ENCODE measurements at places on chromosomes 5 and 9.

DNA sequence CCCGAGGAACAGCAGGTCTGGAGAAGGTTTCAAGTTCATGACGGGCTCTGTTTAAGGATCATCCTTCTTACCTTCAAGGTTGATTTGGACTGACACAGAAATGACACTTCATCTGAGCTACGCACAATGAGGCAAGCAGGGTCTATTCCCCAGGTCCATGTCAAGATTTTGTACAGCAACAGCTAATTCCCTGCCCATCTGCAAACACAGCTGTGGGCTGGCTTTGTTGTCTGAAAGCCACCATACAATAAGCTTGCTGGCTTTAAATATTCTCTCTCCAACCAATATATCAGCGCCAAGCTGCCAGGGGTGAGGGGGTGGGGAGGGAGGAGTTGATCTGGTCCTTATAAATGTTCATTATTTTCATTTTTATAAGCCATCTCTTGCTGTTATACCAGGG lies 92.0 kb downstream of the OTULIN start:
- no peak for DNase-seq

DNA sequence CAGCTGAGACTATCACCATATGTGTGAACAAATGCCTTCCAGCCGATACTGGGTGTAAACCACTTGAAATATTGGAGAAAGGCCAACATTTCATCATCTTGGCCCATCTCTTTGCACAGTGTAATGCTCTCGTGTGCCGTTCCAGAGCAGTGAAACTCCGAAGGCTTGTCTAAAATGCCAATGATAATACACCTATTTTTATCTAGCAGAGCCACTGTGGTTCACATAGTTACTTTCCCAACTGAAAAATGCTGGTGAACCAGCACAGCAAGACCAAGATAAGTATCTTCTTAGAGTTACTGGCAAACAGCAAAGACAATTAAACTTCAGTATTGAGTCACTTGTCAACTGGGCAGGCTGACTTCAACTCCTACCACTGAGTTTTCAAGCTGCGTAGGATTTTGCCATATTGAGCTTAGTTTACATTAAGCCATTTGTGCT lies 379.9 kb upstream of the ACTBL2 start:
- no peak for DNase-seq

DNA sequence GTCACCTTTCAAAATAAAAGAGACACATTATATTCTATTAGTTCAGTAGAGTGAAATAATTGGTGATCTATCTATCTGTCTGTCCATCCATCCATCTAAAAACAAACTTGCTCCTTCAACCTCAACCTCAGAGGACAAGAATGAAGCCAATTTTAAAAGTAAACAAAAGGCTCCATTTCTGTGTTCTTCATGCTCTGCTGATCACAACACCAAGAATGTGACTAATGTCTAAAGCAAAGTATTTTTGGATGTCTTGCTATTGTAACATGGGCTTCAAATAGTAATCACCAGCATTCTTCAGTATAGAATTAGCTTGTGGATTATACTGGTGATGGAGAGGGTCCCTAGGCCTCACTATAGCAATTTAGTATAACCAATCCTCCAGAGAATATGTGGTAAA lies 1304.4 kb downstream of the MAT2B start:
- DNase-seq = no peak

- no peak for DNase-seq
Observed at GRCh38 chr5:17076272-17076671, 140.2 kb upstream of the MYO10 start.

GRCh38 chr5:112415552-112415951 lies 3.5 kb downstream of the EPB41L4A start:
- DNase-seq = no peak

DNA sequence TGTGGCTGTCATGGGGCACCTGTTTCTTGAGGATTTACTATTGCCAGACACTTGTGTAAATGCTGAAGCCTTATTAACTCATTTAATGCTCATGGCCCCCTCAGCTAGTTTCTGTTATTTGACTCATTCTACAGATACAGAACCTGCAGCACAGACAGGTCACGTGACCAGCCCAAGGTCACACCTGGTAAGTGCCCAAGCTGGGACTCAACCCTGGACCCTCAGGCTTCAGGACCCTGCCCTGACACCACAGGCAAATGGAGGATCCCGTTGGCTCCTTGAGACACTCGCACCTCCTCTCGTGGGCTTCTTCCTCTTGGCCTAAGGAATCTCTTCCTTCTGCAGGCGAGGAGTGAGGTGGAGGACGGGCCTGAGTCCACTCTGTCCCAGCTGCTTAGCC lies 10.6 kb upstream of the NEURL1B start:
- DNase-seq = no peak

GRCh38 chr5:10268100-10268499 lies 18.0 kb downstream of the CCT5 start:
- no peak for DNase-seq

DNA sequence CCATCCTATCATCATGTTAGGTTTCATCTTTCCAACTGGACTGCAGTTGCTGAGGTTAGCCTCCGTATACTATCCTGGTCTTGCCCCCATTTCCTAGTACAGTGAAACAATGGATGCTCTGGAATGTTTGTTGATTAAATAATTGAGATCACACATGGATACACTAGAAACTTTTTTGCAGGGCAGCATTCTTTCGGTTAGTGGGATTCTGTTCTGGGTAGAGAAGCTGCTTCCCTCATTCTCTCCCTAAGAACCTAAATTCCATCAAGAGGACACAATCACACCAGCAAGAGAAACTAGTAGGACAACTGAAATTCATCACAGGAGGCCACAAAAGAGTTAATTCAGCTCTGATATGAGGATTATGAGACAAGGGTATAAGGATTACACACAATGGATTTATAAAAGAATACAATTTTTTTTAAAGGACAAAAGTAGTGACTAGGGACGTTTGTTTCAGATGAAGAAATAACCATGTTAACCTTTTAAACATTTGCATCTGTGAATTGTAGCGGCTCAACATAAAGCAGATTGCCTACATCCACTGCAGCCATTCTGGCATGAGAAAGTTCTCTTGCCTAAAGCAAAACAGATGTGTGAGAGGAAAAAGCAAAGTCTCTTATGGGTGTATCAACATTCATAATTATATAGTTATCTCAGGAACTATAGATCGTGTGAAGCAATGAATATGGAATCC lies 162.7 kb upstream of the LHFPL2 start:
- DNase-seq = no peak

- DNase-seq = no peak
Observed at GRCh38 chr9:110076894-110077725, 130.8 kb downstream of the C9orf152 start.

- no peak for DNase-seq
Observed at GRCh38 chr5:111563031-111563822, 50.9 kb upstream of the STARD4 start.

- no peak for DNase-seq
Observed at GRCh38 chr5:23169660-23170416, 316.7 kb upstream of the CDH12 start.

GRCh38 chr9:14967450-14968321 lies 57.5 kb upstream of the FREM1 start:
- DNase-seq = no peak

- no peak for DNase-seq
Observed at GRCh38 chr9:114674076-114674797, 7.8 kb downstream of the TEX48 start.

- DNase-seq = no peak
Observed at GRCh38 chr5:59264639-59265245, 628.8 kb downstream of the PDE4D start.

- no peak for DNase-seq
Observed at GRCh38 chr9:37508834-37509206, 23.1 kb downstream of the POLR1E start.

DNA sequence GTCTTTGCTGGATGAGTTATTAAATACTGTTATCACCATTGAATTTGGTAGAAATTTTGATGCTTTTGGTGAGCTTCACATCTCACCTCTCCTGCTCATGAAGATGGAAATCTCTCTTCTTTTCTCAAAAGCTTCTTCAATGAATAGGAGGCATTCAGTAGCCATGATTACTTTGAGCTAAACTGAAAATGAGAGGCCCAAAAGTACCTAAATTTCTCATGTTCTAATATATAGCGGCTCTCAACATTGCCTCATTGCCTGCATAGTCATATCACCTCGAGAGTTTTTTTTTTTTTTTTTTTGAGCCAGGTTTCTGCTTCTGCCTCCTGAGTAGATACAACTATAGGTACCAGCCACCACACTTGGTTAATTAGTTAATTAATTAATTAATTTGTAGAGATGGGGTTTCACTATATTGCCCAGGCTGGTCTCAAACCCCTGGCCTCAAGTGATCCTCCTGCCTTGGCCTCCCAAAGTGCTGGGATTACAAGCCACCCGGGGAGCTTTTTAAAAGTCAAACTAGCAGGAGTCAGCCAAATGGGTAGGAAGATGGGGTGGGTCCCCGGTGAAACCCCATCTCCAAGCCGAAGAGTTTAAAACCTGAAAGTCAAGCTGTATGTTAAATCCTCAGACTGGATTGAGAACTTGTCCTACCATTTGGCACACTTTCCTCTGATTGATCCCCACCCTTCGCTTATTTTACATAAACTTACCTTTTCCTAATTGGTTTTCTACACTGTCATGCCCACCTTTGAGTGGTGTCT lies 169.0 kb downstream of the DOCK2 start:
- no peak for DNase-seq

DNA sequence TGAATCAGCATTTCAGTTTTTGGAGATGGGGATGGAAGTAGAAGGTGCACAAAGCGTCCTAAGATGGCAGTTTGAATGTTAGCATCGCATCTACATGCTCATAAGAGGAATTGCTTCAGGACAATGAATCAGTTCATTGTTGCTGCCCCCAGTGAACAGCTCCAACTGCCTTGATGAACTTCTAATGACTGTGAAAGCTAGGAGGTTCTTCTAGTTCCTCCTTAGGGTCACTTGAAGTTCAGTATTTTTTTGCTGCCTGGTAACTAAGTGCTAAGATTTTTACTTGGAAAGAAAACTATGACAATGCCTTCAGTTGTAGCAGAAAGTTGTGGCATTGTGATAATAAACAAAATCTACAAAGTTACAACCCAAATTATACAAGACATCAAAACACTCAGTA lies 271.6 kb downstream of the RAB3C start:
- DNase-seq = no peak

DNA sequence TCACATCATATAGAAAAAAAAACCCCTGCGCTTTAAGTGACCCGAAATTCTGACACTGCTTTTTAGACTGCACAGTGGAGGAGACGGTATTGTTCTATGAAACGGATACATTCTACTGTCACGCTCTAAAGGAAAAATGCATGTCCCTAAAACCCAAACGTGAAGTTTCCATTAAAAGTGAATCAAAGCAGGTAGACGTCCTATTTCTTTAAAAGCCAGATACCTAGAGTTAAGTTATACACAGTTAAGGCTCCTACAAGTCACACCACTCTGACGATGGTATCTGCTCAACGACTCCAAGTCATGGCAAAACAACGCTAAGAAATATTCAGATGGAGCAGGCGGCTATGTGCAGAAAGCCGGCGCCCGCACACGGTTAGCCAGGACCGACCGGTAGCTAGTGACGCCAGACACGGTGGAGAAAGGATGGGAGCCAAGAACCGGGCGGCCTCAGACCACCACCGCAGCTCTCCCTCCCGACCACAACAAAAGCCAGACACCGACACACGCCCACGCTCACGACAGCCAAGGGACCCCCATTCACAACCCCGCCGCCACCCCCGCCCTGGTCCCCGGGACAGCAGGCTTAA lies 734 bp downstream of the SKP1 start:
- DNase-seq = no peak

GRCh38 chr5:30994176-30994575 lies 199.3 kb upstream of the CDH6 start:
- no peak for DNase-seq

- no peak for DNase-seq
Observed at GRCh38 chr5:138685193-138685745, 68.0 kb upstream of the CTNNA1 start.

DNA sequence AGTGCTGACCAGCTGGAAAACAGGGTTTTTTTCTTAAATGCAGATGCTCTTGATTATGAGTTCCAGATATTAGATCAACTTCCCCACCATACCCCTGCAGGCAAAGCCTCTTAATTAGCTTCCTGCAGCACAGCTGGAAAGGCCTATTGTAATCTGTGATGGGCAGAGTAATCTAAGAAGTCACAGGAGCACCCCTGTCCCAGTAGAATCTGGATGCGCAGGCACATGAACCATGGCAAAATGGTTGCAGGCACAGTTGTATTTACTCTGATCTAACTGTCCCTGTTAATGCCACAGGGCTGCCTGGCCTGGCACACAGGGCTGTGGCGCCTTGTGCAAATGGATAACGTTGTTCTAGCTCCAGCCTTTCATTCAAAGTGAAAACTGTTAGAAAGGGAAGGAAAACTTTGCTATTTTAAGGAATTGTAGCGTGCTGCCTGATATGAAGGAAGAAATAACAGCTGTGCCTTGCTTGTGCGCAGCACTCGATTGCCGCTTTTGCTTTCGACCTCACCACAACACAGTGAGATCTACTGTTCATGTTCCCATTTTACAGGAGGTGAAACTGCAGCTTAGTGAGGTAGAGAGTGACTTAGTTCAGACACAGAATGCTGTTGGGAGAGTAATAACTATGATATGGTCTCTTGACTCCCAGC lies 2.3 kb downstream of the TGFBI start:
- DNase-seq = no peak

DNA sequence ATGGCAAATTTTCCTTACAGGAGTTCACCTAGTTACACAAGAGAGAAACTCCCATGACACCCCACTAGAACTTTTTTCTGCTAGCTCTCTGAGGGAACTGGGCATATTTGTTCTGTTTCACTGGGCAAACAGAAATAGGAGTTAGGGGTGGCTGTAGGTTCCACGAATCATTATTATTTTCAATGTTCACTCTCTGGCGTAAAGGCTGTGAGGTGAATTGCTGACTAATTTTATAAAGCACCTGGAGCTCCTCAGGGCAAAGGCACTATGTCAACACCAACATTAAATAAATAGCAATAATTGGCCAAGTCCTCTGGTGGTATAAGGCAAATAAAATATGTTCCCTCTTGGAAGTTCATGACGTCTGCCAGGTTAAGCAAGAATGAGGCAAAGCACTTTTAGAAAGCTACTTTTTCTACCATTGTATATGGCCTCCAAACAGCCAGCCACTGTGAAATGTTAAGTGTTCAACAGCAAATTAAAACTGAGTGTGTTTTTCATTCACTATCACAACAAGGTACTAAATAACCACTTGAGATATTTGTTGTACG lies 344.6 kb downstream of the PDE4D start:
- DNase-seq = no peak

DNA sequence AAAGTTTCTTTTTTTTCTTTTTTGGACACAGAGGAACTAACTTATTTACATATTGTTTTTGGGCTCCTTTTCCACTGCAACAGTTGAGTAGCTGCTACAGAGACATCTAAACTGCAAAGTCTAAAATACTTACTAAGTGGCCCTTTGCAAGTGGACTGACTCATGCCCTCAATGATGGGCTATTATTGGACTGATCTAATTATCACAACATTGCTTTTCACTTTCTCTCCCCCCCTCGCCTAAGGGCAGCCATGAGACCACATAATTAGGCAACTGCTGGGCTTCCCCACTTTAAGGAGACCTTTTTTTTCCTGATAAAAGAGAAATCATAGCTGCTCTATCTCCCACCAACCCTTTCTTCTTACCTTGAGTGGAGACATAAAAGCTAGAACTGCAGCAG lies 47.0 kb downstream of the PLK2 start:
- DNase-seq = no peak

GRCh38 chr9:18658804-18659705 lies 185.1 kb downstream of the ADAMTSL1 start:
- no peak for DNase-seq

GRCh38 chr5:170633235-170634081 lies 129.6 kb downstream of the KCNIP1 start:
- DNase-seq = no peak

GRCh38 chr5:28488752-28489151 lies 1450.4 kb upstream of the CDH9 start:
- no peak for DNase-seq

Measured in nucleus accumbens (tissue), 56 donors.